HS-27A (cell line): ENCODE measurements at places on chromosomes 6 and 20.
A peak's percentile ranks its signal among the peaks of the same experiment; 100 is the strongest.

GRCh38 chr6:15460110-15460727 lies 202.6 kb downstream of the DTNBP1 start:
- DNase-seq, result no peak

DNA sequence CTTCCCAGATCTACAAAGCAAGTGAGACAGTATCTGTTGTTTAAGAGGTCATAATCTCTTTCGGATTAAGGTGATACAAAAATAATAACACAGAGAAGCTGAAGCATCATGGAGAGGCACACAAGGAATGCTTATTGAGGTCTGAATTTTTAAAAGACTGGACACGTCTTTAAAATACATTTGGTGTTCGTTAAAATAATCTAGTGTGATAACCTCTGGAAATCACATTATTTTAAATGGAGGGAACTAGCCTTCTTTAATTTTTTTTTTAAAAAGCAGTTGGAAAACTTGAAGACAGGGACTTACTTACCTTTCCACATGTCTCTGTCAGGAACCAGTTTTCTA lies 1.9 kb upstream of the LRRC1 start:
- no peak for DNase-seq

DNA sequence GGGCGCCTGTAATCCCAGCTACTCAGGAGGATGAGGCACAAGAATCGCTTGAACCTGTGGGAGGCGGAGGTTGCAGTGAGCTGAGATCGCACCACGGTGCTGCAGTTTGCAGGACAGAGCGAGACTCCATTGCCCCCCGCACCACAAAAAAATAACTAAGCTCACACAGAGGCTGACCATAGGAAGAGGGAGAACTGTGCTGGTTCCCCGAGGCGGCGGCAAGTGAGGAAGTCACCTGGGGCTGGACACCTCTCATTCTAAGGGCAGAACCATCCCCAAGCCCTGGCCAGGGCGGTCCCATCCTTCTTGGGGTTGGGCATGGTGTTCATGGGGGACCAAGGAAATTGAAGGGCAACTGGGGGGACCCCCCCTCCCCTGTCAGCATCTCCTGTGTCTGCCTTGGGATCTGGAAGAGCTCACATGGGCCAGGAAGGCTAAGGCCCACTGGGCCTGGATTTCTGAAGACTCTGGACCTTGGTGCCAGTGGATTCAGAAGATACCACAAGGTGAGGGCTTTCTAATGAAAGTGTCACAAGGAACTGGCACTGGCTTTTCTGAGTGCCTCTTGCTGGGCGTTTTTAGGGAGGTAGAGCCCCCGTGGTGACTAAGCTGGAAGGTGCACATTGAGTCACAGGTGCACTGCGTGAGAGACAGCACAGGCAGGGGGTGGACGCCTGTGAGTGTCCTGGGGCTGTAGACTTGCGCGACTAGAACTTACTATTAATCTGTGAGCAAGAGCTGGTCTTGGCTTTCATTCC lies 11.5 kb downstream of the IRF4 start:
- DNase-seq, result no peak

DNA sequence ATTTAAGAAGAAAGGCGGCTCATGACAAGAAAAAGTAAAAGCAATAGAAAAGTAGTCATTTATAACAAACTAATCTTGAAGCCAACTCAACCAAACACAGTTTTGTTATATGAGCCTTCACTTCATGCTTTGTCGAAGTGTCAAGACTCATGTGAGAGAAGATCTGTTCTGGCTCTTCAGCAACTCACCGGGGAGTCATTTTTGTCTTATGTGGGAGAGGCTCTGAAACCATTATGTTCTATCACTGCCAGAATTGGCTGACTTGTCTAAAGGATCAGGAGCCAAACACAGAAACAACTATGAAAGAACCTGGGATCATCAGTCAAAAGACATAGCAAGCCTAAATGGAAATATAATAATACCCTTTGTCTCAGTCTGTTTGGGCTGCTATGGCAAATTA lies 105.2 kb downstream of the CDK19 start:
- DNase-seq, result no peak

DNA sequence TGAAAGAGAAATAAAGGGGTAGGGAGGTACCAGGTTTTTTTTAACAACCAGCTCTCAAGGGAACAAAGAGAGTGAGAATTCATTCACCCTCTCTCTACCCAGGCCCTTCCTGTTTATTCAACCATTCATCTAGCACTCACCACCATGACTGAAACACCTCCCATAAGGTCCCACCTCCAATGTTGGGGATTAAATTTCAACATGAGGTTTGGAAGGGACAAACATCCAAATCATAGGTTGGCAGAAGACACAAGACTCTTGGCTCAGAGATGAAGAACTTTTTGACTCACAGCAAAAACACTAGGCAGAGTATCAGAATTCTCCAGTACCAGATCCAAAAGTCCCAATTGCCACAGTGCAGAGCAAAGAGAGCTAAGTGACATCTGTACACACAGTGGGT lies 186.3 kb downstream of the EDN1 start:
- no peak for DNase-seq

- DNase-seq, result no peak
These were observed 118.9 kb downstream of the ARMC2 start for GRCh38 chr6:108966855-108967755.

GRCh38 chr6:83062225-83062624 lies 3.4 kb downstream of the UBE3D start:
- DNase-seq, result no peak

- no peak for DNase-seq
These were observed 9.3 kb downstream of the NAPB start for GRCh38 chr20:23412026-23412425.

GRCh38 chr6:10391299-10391630 lies 23.6 kb downstream of the TFAP2A start:
- no peak for DNase-seq

DNA sequence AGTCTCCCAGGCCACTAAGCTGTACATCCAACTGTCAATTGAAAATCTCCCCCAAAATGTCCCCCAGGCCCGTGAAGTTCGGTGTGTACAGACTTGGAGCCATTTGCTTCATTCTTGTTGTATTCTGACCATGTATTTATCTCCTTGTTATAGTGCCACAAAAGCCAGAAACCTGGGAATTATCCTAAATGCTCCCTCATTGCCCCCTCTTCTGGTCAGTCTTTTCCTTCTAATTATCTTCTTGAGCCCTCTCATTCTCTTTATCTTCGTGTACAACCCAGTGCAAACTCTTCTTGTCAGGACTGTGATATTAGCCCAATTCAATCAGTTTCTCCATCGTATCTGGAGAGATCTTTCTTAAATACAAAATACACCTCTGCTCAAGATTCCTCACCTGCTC lies 64.7 kb downstream of the RFX6 start:
- DNase-seq, result no peak

- no peak for DNase-seq
These were observed 176.5 kb downstream of the DLL1 start for GRCh38 chr6:170114187-170114945.

DNA sequence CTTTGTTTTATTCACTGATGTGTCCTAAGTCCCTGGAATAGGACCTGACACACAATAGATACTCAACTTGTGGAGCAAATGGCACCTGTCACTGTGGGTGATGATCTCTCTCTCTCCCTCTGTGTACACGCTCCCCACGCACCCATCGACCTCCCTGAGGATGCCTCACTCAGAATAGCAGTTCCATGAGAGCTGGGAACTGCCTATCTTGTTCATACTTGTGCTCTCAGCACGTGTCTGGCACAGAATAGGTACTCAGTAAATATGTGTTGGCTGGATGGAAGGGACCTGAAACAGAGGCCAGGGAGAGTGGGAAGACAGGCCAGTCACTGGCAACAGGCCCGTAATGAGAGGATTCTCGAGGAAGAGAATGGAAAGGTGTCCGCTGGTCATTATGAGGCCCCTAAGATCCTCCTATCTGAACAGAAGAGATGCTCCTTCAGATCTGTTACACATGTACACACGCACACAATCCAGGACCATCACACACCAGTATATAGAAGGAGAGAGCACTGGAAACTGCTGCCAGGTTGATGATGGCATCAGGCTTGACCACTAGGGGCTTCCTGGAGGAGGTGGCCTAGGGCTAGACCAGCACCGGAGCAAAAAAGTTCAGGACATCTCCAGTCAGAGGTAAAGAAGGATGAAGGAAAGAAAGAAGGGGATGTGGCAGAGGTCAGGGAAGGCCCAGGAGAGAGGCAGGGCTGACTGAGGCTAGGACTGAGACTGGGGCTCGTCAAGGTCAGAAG lies 30.9 kb downstream of the VEGFA start:
- no peak for DNase-seq

- DNase-seq, result no peak
These were observed 226.0 kb downstream of the PREX1 start for GRCh38 chr20:48601798-48602197.

DNA sequence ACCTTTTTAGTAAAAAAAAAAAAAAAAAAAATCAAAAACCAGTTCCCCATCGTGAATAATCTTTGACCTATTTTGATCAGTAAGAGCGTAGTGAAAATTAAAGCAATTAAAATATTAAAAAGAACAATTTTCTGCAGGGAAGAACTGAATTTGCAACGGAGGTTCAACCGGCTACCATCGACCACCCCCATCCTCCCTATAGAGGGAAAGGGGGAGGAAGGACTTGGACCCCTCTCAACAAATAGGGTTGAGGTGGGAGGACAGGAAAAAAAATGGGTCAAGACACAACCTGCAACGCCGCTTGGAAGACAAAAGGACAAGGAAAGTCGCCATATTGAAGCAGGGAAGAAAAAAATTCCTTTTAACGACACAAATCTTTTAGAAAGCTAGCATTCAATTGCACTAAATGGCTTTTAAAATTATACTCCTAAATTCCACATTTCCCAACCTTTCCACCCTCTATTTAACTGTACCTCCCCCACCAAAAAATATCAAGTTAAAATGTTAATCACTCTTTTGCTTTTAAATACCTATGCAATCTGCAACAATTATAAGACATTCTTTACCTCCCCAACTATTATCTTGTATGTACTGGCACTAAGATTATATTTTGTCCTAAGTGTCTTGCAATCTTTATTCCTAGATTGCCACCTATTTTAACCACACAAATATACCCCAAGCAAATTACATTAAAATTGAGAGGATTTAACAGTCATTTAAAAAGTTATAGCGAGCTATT lies 1.7 kb downstream of the PPP1R10 start:
- DNase-seq, result peak; percentile 68

DNA sequence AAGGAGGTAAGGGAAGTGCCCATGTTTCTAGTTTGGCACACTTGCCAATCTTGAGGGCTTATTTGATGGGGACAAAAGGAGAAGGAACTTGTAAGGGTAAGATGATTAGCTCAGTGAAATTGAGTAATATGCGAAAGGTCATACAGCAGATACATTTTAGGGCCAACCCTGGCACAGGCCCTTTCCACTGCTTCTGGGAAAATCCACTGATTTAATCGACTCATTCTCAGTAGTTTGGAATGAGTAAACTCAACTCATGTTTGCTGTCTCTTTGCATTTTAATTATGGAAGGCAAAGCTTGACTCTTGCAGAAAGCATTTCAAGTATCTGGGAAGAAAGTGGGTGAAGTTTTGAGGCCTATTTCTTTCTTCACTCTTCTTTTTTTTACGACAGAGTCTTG lies 20.0 kb downstream of the PHF20 start:
- peak; percentile 23 for DNase-seq

DNA sequence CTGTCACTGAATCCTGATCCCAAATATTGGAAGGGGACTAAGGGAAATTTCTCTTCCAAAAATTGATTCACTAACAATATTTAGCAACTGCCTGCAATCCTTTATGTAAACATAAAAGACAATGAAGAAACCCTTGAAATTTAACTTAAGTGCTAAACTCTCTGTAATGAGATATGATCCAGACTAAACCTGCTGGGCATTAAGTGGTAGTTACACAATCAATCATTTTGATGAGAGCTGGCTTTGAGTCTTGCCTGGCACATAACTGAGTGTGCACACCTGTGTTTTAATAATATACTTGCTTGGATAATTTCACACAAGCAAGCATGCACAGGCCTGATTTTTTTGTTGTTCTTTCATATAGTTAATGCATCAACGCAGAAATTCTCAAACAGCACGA lies 9.8 kb upstream of the ZFP64 start:
- no peak for DNase-seq

GRCh38 chr20:59782986-59783640 lies 150.3 kb downstream of the SYCP2 start:
- DNase-seq, result no peak

DNA sequence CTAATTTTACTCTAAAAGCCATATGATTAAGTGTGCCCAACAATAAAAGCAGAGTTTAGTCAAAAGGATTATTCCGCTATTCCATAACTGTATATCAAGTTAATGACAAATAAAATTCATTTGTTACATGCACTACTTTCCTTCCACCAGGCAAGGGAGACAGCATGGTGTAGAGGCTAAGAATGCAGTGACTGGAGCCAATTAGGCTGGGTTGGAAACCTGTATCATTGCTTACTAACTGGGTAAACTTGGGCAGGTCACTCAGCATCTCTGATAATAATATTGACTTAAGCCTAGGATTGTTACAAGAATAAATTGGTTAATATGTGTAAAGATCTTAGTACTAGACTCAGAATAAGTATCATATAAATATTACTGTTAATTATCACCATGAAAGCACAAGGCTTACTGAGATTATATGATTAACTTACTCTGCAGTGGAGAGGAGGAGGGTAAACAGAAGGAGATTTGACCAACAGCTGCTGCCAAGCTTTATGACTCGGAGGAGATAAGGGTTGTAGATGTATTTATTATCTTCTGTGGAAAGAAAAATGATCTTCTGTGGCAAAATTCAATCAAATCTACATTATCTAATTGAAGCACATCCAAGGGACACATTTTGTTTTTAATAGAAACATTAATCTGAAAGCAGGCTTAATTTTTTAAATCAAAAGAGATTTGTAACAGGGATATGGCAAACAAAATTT lies 1459.9 kb downstream of the GRIK2 start:
- no peak for DNase-seq

DNA sequence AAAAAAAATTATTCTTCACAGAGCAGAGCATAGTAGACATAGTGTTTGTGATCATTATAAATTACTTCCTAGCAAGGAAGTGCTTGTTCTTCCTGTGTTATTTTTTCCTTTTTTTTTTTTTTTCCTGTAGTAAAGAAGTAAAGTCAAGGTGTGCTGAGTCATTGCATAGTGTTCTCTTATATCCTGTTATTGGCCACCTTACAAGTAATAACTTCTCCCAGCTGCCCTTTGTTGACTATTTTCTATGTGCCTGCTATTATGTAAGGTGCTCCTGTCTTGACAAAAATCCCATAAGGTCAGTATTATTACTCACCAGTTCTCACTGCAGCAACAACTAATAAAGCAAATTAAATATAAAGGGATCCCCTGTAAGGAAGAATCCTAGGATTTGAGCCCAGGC lies 195.3 kb downstream of the GJA1 start:
- no peak for DNase-seq

DNA sequence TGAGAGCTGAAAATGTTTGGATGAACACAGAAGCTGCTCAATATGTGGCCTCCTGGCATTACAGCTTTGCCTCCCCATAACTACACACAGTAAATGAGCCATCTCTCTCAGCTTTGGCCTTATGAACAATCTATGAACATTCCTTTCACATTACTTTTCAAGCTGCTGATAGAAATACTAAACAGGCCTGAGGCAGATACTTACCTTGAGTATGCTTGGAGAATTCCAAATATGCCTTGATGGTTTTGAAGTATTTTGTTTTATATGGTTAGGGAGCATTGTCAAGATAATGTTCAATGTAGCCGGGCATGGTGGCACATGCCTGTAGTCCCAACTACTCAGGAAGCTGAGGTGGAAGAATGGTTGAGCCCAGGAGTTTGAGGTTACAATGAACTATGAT lies 104.5 kb downstream of the CD24 start:
- peak; percentile 45 for DNase-seq

- no peak for DNase-seq
These were observed 103.6 kb downstream of the PAX1 start for GRCh38 chr20:21808863-21809664.
